ENCODE measurements at places on chromosomes 5 and 9.

GRCh38 chr9:21031091-21031807 is at the start of gene HACD4:
Gene HACD4 (minus strand): TSS chr9:21031640. CDS start chr9:21031590, 50 bp downstream.
- DNase-seq = peak; percentile 80

- no peak for DNase-seq
Observed at GRCh38 chr5:178249191-178249989, 16.8 kb upstream of the PHYKPL start.

DNA sequence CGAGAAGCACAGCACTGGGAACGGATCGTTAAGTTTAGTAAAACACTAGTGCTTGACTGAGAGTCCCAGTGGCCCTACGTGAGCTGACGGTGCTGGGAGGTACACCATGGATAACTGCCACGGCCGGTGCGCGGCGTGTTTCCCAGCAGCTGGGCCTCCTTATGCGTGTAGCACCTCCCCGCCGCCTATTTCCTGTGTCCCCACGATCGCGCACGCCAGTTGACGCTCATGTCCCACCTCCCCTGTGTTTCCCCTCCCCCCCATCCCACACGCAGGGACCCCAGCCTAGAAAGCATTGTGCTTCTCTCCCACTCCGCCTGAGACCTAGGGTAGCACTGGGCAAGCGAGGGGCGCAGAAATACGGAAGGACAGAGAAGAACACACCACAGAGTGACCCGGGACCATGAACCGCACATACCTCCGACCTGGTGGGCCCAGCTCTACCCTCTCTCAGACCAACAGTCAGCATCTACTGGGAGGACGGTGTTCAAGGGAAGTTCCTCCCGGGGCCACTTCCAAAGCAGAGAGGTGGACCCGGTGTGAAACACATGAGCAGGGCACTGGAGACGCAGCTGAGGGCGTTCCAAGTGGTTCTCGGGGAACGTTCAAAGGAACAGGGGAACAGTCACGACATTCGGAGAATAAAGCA is 45.6 kb downstream of the DBH start:
- DNase-seq = no peak

GRCh38 chr5:157917899-157918809 is 59.2 kb upstream of the CLINT1 start:
- peak; percentile 21 for DNase-seq

GRCh38 chr5:99320436-99320835 is 391.6 kb upstream of the CHD1 start:
- no peak for DNase-seq

DNA sequence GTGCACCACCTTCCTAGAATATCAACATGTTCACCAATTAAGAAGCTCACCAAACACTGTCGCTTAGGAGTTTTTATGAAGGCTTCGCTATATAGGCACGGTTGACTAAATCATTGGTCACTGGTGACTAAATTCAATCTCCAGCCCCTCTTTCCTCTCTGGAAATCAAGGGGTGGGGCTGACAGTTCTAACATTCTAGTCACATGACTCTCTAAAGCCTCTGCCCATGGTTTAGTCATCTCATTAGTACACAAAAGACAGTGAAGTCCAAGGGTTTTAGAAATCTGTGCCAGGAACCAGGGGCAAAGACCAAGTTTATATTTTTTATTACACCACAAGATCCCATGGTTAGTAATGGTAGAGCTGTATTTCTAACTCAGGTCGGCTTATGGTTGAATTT is 243.2 kb downstream of the ELAVL2 start:
- no peak for DNase-seq

- DNase-seq = no peak
Observed at GRCh38 chr9:123867034-123867433, 62.9 kb downstream of the DENND1A start.

DNA sequence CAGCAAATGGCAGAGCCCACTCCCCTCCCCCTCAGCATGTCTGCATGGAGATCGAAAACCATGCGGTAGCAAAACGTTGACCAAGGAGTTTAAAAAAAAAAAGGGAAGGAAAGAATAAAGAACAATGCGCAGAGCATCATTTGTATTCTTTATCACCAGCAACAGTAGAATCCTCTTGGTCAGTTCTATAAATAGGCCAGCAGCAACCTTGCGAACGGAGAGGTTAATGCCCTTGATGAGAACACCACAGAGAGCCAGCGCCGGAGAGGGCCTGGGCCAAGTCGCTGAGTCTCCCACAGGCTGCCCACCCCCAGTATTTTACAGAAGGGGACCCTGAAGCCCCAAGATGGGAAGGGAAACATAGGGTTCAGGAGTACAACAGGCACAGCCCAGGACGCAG is 22.7 kb downstream of the WHRN start:
- DNase-seq = no peak

- DNase-seq = no peak
Observed at GRCh38 chr9:74255489-74255984, 241.6 kb upstream of the RORB start.

- no peak for DNase-seq
Observed at GRCh38 chr9:138022121-138022741, 144.6 kb downstream of the CACNA1B start.

DNA sequence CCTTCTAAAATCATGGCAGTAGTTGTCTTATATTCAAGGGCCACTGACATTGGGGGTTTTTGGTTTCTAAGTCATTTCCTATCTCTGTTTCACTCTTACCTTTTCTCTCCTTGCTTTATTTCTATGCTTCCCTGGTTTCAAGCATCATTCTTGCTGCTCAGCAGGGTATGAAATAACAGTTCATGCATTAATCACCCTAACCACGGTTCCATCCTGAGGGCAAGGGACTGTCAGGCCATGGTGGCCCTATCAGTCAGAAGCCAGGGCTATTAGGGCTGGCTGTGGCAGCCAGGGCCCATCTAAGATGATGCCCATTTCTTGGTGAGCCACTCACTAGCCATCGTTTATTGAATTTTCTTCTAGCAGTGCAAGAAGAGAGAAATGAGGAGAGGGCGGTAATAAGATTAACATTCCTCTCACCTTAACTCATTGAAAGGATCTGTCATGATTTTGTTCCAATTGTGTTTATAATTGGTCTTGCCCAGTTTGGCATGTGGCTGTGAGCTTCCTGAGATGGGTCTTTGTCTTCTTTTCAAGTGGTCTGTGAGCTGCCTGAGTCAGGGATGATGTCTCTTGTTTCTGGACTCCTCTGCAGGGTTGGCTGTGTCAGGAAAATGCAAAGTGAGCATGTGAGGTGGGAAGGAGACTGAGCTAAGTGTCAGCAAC is 45.2 kb downstream of the CYSTM1 start:
- DNase-seq = no peak

- DNase-seq = peak; percentile 34
Observed at GRCh38 chr5:88826646-88827585, 56.1 kb downstream of the MEF2C start.

GRCh38 chr9:2833096-2833495 is 10.8 kb downstream of the PUM3 start:
- DNase-seq = no peak

GRCh38 chr5:112245656-112246055 is 173.4 kb downstream of the EPB41L4A start:
- no peak for DNase-seq

GRCh38 chr5:154366353-154366752 is 79.4 kb upstream of the SAP30L start:
- DNase-seq = no peak

Measured in germinal center (tissue), 1 donor.